ENCODE measurements at places on chromosomes 1 and 21.
A peak's percentile ranks its signal among the peaks of the same experiment; 100 is the strongest.

DNA sequence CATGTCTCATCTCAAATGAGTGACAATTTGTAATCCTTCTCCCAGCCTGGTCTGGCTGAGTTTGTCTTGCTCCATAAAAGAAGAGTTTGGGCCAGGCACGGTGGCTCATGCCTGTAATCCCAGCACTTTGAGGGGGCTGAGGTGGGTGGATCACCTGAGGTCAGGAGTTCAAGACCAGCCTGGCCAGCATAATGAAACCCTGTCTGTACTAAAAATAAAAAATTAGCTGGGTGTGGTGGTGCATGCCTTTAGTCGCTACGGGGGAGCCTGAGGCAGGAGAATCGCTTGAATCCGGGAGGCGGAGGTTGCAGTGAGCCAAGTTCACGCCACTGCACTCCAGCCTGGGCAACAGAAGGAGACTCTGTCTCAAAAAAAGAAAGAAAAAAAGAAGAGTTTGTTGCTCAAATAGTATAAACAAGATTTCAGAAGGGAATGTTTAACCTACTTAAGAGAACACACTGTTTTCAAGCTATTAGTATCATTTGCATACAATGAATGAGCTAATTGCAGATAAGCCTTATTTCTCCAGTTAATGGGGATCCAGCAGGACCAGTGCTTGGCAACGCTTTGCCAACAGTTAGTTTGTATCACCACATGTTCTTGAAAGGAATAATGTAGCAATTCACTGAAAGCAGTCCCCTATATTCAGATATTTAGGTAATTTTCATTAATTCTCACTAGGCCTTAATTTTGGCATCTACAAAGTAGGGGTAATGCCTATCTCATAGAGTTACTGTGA, 15.9 kb downstream of the KLHDC7A start:
- no peak for DNase-seq

DNA sequence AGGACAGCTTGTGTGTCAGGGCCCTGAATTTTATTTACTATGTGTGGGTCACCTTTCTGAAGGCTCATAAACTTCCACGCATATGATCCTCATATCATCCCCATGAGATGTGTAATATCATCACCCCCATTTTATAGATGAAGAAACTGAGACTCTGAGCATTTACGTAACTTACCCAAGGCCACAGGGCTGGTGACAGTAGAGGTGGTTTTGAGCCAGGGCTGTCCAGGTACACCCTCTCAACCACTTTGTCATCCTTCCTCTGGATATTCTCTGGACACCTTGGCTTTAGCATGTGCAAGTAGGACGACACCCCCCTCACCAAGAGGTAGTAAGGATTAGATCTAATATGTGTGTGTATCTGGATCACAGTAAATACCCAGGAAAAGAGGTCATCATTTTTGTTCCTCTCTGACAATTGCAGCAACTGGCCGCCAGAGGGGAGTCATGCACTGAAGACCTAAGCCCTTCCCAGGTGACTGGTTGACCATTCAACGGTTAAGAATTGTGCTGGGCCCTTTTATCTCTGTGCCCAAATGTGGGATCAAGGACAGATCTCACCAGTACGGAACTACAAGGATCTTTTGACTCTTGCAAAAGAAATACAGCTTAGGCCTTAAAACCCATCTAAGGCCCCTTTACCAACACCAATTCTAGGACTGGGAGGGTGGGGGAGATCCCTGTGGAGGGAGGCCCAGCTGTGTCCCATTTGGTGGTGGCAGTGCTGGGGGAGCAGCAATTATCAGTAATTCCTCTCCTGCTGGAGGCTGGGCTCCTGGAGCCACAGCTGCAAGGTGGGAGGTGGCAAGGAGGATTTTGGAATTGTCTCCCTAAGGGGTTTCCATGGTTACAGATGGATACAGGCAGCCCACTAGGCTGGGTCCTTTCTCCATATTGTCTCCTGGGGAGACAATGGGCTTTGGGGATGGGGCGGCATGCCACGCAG, 13.7 kb upstream of the E2F2 start:
- DNase-seq, result peak; percentile 58

DNA sequence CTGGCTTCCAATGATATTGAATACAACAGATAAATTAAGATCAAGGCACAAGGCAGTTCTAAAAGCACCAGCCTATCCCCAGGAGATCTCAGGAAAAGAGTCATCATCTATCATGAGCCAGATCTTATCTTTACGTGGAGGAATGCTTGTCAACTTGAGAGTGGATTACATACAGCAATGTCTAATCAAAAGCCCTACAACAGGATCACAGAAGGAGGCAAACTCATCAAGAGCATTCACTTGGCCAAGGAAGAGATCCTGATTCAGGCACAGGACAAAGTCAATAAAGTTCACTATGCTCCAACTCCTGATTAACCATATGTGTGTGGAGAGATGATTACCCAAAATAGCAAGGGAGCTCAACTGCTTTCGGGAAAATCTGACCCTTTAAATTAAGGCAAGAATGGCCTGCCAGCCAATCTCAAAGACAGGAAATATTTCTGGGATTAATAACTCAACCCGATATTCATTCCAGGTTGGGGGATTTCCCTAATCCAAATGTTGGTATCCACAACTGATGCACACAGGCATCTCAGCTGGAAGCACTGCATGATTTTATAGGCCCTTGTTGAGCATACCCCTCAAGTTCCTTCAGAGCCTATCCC, 33.7 kb downstream of the TBX15 start:
- DNase-seq, result no peak

DNA sequence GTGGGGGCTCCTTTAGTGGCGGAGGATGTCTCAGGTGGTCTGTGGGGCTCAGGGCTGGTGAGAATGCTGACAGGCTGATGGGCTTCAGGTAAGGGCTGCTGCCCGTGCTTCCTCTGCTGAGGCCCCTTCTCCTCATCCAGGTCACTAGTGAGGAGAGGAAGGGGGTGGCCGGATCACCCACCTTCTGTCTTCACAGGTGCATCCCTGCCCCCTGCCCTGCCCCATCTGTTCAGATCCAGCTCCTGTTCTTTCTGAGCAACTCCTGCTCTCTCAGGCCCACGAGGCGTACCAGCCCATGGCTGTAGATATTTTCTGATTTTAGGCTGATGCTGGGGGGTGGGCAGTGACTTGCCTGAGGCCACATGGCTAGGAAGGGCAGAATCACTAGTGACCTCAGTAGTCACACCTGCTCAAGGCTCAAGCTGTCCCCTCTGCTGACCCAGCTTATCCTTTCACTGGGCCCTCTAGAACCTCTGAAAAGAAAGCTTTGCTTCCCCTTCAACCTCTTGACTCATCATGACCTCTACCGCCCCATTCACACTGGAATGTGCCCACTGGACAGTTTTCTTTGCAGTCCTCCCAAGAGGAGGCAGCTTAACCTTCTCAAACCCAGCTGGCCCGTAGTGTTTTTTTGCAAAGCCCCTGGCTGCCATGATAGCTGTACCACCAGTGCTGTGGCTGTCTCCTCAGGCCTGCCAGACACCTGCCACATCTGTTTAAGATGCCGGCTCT, 14.8 kb downstream of the DCST2 start:
- DNase-seq, result no peak

GRCh38 chr1:113975211-113975895, 3.9 kb upstream of the OLFML3 start:
- no peak for DNase-seq

DNA sequence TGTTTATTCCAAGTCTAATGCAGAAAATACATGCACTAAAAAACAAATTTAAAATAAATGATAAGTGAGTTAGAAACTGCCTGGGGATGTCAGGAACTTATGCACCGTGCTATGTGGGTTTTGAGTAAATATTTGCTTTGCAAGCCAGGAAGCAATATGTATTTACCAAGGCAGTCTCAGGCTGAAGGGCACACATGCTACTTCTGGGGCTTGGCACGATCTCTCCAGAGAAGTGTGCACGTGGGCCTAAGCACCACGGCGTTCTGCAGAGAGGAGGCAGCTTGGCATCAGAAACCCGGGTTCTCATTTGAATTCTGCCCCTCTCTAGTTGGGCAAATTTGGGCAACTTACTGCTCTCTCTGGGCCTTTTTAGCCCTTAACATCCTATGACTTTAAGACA, 72.6 kb upstream of the ROR1 start:
- no peak for DNase-seq

GRCh38 chr1:153795330-153795837, 20.2 kb downstream of the SLC27A3 start:
- no peak for DNase-seq

DNA sequence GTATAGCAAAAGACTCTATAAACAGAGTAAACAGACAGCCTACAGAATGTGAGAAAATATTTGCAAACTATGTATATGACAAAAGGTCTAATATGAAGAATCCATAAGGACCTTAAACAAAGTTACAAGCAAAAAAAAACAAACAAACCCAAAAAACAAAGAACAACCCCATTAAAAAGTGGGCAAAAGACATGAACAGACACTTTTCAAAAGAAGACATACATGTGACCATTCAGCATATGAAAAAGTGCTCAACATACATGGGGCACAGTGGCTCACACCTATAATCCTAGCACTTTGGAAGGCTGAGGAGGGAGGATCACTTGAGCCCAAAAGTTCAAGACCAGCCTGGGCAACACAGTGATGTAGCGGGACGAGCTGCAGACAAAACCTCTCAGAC, 17.9 kb upstream of the OR2B11 start:
- no peak for DNase-seq

- DNase-seq, result no peak
Measured at GRCh38 chr21:35561116-35561515, 499.2 kb downstream of the SETD4 start.

DNA sequence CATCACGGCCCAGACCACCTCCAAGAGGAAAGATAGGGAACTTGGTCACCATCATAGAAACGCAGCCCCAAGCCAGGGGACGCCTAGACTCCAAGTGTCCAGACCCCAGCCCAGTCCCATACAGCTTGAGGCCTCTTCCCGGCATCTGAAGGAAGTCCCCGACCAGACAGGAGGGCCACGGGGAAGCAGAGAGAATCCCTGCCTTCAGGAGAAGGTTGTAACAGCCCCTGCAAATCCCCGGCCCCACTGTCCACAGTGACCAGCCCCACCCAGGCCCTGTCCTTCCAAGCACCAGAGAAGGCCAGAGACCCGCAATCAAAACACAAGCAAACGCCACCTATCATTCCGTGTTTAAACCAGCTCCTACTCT, 1.7 kb downstream of the SLC19A1 start:
- DNase-seq, result no peak

- DNase-seq, result no peak
Measured at GRCh38 chr1:159845751-159846629, 16.5 kb downstream of the VSIG8 start.

- DNase-seq, result no peak
Measured at GRCh38 chr21:31201144-31201543, 142.9 kb downstream of the TIAM1 start.

GRCh38 chr21:32728848-32729247, 1.0 kb upstream of the SYNJ1 start:
- DNase-seq, result no peak

DNA sequence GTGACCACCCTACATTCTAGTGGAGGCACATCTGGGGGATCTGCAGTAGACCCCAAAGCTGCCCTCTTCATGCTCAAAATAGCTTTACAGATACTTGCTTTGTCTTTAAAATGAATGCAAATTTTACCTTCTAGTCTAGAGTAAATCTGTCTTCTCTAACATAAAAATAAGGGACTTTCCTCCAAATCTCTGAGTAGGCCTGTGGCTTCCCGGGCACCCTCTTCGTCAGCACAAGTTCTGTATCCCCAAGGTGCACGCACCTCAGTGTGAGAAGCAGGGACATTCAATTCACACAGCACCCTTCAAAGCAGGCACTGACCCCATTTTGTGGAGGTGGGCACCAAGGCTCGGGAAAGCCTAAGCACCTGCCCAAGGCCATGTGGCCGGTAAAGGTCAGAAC, 19.0 kb downstream of the MEF2D start:
- DNase-seq, result no peak

- no peak for DNase-seq
Measured at GRCh38 chr1:201149400-201149799, 4.9 kb downstream of the TMEM9 start.

DNA sequence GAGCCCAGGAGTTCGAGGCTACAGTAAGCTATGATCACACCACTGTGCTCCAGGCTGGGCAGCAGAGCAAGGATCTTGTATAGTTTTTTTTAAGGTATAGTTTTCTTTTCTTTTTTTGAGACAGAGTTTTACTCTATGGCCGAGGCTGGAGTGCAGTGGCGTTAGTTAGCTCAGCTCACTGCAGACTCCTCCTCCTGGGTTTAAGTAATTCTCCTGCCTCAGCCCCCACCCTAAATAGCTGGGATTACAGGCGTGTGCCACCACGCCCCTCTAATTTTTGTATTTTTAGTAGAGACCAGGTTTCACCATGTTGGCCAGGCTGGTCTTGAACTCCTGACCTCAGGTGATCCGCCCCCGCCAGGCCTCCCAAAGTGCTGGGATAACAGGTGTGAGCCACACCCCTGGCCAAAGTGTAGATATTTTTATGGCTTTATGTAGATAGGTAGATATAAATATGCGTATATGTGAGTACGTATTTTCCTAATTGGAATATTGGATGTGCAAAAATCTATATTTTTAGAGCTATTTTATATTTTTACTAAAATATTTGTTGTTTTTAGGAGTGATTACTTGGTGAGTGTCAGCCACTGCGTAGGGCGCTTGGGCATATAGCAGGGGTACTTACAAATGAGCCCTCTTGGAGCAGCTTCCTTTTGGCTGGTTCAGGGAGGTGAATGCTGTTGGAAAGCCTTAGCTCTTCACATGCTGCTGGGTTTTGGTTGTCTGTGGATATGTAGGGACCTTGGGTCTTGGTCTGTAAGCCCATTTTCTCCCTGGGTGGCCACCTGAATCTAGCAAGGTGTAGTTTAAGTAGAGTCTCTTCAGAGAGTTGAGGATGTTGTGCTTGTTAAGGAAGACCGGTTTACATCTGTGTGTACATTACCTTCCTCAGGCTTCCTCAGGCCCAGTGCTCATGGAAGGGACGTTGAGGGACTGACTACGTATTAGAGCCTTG, 9.5 kb downstream of the KDM4A start:
- DNase-seq, result no peak

GRCh38 chr21:46399129-46399528, 59.6 kb upstream of the DIP2A start:
- no peak for DNase-seq

DNA sequence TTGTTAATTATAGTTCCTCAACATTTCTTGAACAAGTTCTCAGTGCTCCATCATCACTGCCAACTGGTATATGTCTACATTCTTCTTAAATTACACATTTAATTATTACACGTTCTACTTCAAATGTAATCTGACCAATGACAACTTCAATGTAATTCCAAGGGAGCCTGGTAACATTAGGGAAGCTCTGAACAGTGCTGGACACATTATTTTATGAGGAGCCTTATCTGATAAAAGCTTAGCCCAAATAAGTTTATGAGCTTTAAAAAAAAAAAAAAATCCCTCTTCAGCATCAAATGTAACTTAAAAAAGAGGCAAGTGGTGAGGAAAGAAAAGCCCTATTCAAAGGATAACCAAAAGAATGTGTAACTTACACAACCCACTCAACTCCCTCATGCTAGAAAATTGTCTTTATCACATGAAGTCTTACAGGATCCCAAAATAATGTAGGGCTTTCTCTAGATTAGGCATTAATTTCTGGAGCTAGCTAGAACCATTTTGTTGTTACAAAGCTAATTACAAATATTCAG, 35.2 kb upstream of the ABCA4 start:
- DNase-seq, result no peak

Measured in activated CD4-positive, alpha-beta T cell treated with anti-CD3 and anti-CD28 coated beads for 24 hours (primary cell).